ENCODE measurements at places on chromosomes 16 and 17.

- no peak for DNase-seq
Measured at GRCh38 chr17:19546289-19547065, 12.8 kb downstream of the SLC47A1 start.

DNA sequence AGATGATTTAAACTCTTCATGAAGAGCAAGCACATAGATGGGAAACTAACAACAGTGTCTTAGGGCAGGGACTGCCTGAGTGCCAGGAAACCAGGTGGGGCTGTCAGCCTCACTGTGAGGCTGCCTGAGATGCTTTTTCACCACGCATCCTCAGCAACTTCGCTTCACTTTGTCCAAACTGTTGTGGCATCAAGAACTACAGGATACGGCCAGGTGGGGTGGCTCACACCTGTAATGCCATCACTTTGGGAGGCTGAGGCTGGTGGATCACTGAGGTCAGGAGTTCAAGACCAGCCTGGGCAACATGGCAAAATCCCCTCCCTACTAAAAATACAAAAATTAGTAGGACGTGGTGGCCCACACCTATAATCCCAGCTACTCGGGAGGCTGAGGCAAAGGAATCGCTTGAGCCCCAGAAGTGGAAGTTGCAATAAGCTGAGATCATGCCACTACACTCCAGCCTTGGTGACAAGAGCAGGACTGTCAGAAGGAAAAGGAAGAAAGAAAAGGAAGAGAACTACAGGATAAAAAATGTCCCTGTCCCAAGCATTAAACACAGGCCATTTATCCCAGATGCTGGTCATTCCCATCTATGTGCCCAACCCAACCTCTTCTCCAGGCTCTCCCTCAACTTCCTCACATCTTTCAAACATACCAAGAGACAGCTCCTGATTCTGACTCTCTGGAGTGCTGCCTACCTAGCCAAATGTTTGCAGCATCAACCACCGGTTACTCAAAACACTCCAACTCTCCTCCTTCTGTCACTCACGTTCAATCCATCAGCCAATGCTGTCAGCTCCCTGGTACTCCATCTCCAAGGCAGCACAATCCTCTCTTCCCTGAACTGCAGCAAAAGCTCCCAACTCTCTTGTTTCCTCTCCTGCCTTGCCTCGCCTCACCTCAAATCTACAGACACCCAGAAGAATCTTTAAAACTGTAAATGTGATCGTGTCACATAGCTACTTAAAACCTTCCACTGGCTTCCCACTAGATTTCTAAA is 1.6 kb downstream of the EIF4A3 start:
- no peak for DNase-seq

DNA sequence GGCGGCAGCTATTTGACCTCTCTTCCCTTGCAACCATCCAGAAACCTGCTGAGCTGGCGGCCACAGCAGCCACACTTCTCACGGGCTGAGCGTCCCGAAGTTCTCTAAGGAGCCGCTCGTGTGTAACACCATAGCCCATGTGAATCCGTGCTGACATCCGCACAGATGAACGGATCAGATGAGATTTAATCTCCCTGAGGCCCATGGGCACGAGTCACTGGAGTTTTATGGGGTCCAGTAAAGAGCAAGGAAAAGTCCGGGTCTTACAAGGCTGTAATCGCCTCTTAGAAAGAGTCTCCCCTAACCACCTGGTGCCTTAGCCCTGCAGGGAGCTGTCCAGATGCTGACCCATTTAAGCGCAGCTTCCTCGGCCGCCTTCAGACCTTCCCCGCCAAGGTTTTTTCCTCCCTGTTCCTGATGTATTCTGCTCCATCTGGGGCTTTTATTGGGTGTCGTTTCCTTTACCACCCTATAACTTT is 5.5 kb upstream of the CACNG5 start:
- no peak for DNase-seq

DNA sequence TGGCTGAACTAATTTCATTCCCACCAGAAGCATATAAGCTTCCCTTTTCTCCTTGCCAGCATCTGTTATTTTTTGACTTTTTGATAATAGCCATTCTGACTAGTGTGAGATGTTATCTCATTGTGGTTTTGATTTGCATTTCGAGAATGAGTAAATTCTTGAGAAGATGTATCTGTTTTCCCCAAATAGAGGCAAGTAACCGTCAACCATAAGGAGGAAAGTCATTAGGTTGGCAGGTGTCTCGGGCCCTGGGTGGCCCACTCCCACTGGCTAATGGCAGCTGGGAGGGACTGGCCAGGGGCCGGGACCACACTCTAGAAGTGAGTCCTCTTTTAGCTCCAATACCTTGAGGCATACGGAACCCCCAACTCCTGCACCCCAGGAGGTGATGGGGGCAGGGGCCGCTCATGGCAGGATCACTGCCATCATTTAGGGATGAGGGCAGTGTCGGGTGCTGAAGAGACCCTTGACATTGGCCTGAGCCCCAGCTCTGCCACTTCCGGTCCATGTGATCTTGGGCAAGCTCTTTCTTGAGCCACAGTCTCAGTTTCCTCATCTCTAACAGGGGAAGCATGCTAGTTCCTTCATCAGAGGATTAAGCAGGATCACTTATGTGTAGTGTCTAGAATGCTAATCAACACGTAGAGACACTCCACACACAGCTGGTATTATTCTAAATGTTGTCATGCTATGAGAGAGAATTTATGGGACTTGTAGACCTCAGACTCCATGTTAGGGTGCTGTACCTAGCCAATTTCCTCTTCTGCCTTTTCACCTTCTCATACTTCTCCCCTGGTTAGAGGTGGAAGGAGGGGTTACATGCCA is 44.3 kb downstream of the RGS9 start:
- DNase-seq, result no peak

- DNase-seq, result no peak
Measured at GRCh38 chr17:10063730-10064241, 134.6 kb downstream of the GAS7 start.
